NCI-H2029 (cell line): ENCODE measurements at places on chromosomes 7 and 10.
A peak's percentile ranks its signal among the peaks of the same experiment; 100 is the strongest.

DNA sequence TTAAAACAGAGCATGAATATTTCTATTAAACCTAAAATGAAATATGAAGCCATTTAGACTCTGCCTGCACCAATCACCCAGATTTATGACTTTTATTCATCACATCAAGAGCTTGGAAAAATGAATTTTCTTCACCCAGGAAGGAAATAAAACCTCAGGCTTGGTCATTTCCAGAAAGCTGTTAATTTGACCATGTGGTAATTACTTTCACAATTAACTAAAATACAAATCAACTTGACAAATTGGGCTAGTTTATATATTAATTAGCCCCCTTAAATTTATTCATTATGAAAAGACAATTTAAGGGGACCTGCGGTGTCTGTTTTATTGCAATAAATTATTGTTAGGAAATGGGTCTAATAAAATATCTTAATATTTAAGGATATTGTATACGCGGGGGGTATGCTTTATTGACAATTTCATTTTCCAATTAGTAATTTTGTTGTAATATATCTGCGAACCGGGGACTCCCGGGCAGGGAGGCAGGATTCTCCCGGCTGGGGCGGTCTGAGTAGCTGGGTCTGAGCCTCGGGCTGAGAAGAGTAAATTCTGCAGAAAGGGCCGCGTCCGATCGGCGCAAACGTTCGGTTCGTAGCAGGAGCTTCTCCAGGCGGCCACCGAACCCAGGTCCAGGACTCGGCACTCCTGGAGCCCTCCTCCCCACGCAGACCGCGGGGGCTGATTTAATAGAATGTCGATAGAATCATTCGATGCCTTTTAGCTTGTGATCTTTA, 9.4 kb upstream of the MNX1 start:
- DNase-seq, result no peak

GRCh38 chr7:65269150-65269856, 104.4 kb upstream of the ZNF92 start:
- peak; percentile 79 for DNase-seq

DNA sequence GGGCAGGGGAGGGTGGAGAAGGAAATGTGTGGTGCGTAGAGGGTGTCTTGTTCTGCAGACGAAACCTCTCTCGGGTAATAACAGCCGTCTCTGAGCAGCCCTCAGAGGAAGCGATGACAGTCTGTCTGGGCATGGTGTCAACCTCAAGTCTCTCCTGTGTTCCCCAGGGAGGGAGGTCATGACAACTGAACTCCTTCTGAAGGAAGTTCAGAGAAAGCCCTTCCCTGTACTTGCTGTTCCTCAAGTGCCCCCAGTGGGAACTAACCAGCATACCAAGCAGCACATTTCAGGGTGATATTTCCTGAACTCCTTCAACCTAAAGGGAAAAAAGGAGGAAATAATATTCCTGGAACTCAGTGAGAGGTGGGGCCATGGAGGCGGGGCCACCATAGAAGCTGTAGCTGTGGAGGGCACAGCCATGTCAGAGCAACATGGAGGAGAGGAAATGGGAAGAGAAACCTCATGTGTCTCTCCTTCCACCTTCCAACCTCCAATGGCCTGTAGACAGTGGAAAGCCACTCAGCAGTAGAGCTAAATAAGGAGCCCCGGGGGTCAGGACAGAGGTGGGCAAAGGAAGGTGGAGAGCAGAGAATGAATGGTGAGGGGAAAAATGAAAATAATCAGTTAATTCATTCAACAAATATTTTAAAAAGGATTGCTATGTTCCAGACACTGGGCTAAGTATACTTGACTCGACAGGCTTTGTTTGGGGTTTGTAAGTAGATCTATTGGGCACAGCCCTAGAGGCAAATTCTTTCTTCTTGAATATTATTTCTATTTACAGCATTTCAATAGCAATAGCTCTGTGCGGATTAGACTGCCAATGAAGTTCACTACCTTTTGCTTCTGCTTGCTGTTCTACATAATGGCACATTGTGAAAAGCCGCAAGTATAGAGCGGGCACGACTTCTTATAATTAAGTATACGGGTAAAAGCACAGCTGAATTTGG, 61.0 kb upstream of the AOAH start:
- no peak for DNase-seq

GRCh38 chr7:129480674-129481363, 21.5 kb upstream of the SMKR1 start:
- no peak for DNase-seq

DNA sequence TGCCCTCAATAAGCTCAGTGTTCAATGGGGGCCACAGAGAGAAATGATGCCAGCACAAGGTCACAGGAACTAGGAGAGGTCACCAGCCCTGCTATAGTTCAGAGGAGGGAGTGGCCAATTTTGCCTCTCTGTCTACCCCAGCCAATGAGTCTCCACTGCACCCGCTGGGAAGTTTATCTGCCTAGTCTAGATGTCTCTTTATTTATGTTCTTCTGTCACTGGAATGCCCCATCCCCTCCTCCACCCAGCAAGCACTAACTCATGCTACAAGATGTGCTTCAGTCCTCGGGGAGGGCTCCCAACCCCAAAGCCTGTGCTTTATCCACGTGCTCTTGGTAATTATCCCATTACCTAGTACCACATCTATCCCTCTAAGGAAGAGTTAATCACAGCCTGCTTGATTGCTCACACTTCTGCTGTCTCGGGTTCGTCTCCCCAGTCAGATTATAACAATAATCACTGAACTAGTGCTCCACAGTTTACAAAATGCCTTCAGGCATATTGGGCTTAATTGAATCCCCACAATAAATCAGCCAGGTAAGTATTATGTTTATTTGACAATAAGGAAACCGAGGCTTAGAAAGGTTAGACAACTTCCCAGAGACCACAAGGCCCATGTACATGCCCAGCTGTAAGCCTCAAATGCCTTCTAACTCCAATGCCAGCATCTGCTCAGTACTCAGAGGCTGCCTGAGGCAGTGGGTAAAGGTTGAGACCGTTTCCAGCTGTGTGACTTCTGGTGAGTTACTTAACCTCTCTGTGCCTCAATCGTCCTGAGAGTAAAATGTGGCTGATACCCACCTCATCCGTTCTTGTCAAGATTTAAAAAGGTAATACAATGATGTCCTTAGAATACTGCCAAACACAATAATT, 3.9 kb downstream of the HIP1 start:
- no peak for DNase-seq

DNA sequence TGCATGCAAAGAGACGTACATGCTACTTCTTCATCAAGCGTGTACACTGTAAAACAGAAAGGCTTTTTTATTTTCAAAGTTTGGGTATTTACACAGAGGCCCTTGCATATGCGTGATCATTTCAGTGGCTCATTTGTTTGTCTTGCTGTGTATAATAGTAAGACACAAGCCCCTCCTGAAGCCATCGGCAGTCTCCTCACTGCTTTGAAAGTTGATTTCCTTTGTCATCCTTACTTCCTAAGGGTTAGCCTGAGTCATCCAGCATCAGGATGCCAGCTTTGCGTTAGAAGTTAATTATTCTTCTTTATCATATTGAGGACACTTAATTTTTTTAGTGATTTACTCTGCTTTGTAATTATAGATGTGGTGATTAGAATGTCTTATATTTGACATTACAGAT, 72.5 kb upstream of the CTBP2 start:
- no peak for DNase-seq

- DNase-seq, result no peak
These were observed 81.2 kb downstream of the HIPK2 start for GRCh38 chr7:139696552-139696951.

DNA sequence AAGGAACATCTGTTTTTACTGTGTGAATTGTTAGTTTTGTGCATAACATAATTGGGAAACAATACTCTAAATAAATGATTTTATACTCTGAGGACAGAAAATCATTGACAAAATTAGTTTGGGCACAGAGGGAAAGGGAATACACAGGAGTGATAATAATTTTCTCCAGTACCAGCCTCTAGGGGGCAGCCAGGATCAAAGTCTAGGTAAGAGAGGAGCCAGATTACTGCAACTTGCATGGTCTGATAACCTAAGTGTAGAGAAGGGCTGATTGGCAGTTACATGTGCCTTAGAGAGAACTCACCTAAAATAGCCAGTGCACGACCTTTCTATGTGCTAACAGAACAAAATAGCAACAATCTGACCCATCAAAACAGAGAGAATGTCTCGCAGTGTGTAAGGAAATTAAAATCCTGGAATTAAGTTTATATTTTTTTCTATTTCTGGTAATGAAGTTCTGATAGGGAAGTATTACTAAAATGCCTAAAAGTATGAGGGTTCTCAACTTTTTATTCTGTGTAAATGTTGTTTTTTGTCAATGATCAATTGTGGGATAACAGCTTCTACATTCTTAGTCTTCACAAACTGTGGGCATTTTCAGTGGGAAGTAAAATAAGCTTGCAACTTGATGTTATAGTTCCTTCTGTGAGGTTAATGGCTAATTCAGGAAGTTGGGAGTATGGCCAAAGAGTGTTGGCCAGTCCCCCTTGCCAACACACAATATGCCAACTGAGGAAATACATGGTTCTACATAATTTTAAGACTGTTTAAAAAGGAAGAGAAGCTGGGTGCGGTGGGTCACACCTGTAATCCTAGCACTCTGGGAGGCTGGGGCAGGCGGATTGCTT, 66.4 kb downstream of the EXOC6 start:
- DNase-seq, result peak; percentile 7

DNA sequence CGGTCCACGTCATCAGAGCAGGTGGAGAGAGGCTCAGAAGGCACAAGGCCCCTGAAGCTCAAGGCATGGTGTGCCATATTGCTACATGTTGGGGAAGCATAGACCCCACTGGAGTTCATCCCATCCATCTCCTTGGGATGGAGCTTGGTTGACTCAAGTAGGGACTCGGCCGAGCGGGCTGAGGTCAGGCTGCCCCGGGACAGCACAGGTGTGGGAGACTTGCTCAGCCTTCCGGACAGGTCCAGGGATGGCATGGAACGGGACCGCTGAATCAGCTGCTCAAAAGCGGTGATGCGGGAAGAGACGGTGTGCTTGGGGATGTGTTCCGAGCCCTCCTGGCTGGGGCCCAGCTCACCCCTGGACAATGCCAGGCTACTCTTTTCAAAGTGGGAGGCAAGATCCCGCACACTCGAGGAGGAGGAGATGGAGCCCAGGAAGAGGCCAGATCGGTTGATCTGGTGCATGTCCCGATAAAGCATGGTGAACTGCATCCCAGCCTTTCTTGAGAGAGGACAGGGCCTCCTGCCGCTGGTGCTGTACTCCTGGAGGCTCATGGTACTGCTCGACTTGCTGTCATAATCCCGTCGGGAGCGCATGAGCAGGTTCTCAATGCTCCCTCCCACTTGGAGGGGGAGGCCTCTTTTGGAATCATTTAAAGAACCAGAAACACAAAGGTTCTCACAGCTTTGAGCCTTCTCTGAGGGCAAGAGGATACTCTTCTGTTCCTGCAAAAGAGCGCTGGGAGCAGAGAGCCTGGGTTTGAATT, 65.6 kb upstream of the PDLIM1 start:
- DNase-seq, result no peak

DNA sequence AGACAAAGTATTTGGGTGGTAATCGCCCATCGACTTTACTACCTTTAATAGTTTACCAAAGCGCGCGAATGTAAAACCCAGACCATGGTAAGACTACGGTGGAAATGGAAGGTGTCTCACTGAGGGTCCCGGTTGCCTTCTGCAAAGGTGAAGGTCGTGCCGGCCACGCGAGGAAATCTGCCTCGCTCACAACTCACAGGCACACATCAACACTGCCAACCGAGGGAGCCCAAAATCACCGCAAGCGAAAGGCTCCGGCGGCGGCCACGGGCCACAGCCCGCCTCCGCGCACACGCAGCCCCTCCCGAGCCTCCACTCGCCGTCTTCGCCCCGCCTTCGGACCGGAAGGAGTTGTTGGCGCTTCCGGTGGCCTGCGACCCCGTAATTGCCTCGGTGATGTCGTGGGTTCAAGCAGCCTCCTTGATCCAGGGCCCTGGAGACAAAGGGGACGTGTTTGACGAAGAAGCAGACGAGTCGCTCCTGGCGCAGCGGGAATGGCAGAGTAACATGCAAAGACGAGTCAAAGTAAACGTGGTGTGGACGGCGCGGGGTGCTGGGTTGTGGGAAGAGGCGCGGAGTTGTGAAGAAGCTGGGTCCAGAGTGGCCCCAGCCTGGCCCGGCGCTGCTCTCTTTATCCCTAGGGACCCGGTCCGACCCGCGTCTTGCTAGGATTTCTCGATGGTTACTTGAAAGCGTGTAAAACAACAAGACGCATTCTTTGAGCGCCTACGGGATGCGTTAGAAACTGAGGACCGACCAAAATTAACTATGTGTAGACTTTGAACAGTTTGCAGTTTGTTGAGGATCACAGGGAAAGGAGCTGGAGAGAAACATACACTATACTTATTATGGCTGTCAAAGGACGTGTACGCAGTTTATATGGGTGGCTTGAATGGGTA, at the start of gene YAE1:
TSS of gene YAE1 (plus strand) at position 382 of the 899 bp plus-strand sequence. CDS start at position 397, 15 bp downstream.
- DNase-seq, result peak; percentile 66
